EH (cell line): ENCODE measurements at places on chromosomes 5 and 9.

- no peak for DNase-seq
These were observed 55.5 kb upstream of the MEGF10 start for GRCh38 chr5:127235136-127235535.

DNA sequence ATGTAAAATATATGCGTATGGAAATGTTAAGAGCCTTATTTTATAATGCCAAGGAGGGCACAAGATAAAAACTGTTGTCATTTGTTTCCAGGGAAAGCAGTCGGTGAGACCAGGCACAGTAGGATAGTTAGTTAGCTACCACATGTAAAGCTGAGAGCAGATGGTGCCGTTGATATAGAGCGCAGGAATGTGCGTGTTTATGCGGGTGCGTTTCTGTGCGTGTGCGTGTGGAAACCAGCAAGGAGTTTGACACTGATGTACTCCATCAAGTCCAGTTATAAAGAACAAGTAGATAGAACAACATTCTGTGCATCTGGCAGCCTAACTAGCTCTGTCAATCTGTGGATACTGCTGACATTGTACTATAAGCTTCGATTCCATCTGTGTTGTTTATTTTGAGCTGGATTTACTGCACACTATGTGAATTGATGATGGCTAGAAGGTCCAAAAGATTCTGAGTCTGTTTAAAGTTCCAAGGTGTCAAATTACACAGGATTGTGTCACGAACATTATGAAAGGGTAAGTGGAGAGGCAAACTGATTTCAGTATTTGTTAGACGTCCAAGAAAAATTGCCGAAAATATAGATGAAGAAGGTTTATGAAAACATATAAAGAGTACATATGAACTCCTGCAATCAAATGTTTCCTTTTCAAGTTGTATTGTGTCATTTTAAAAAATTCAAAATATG is 494.9 kb upstream of the MEF2C start:
- no peak for DNase-seq

GRCh38 chr5:142911775-142912174 is 141.6 kb downstream of the ARHGAP26 start:
- no peak for DNase-seq

- DNase-seq = peak; percentile 85
These were observed 4.9 kb downstream of the SH3GLB2 start for GRCh38 chr9:129023036-129023907.

- DNase-seq = peak; percentile 66
These were observed 86.7 kb downstream of the SLC1A3 start for GRCh38 chr5:36692791-36693763.

DNA sequence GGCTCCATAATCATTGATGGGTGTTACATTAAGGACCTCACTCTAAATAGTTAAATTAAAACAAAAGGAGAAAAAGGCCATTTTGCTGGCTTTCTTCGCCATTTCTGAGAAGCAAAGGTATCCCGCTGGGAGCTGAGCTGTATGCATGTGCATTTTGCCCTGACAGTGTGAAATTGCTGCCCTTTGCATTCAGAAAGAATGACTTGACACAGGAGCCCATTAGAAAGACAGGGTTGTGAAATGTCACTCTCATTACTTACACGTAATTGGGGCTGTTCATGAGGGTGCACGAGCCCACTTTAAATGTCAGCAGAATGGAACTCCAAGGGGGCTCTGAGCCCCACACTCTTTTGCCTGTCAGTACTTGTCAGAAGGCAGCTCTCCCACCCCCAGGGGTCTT is 85.0 kb downstream of the SEMA4D start:
- no peak for DNase-seq
